Glomerular endothelial cell (primary cell): ENCODE measurements at places on chromosomes 1 and 21.

DNA sequence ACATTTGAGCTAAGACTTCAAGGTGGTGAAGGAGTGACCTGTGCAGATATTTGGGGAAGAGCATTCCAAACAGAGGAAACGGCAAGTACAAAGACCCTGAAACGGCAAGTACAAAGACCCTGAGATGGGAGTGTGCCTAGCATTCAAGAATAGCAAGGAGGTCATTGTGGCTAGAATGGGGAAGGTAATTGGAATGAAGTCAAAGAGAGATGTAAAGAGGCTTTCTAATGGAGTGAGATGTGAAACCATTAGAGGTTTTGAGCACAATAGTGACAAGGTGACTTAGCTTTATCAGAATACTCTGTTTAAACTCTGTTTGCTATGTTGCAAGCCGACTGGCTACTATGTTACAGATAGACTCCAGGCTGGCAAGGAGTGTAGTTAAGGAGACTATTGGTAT, 4.4 kb downstream of the CDC7 start:
- DNase-seq, result no peak

- no peak for DNase-seq
Observed at GRCh38 chr1:29299446-29299845, 63.1 kb downstream of the PTPRU start.

DNA sequence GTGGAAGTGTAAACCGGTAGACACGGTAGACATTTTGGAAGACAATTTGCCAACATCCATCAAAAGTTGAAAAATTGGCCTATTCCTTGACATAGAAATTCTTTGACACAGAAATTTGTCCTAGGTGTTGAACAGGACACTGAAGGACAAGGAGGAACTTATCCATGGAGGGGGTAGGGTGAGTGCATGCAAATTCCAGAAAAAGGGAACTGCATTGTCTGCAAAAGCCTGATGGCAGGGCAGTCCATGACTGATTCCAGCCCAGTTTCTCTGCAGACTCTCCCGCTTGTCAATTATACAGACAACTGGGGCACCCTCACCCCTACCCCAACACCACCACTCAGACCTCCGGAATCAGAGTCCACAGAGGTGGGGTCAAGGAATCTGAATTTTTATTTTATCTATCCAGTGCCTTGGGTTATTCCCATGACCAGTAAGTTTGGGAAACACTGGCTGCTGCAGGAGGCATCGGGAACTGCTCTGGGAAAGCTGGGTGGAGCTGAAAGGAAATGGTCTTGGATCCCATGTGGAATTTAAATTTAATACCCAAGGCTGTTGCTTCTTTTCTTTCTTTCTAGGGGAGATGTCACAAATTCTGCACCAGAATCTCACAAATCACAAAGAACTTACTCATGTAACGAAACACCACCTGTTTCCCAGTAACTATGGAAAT, 103.3 kb upstream of the SLC45A1 start:
- DNase-seq, result no peak

DNA sequence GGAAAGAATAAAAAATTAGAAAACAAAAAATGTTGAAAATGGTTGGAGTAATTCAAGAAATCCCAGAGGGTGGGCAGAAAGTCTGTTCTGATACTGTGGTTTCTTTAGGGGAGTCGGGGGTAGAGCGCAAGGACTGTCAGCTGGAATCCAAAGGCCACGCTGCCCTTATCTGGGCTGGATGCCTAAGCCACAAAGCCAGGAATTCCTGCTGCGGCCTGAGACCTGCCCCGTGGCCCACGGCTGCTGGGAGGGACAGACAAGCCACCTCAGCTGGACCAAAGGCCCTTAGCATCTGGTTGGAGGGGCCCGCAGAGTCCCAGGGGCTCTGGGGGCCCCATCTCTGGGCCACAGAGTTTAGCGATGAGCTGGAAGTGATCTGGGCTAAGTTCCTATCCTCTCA, 60.2 kb downstream of the DMRTB1 start:
- DNase-seq, result no peak
